Caudate nucleus (tissue), 63 donors: ENCODE measurements at places on chromosomes 7 and 10.

GRCh38 chr7:77434570-77435275, 18.6 kb upstream of the GSAP start:
- DNase-seq = no peak

GRCh38 chr7:6198689-6199595, 73.5 kb downstream of the CYTH3 start:
- DNase-seq = no peak

GRCh38 chr7:137838706-137839315, 8.0 kb downstream of the DGKI start:
- DNase-seq = no peak

DNA sequence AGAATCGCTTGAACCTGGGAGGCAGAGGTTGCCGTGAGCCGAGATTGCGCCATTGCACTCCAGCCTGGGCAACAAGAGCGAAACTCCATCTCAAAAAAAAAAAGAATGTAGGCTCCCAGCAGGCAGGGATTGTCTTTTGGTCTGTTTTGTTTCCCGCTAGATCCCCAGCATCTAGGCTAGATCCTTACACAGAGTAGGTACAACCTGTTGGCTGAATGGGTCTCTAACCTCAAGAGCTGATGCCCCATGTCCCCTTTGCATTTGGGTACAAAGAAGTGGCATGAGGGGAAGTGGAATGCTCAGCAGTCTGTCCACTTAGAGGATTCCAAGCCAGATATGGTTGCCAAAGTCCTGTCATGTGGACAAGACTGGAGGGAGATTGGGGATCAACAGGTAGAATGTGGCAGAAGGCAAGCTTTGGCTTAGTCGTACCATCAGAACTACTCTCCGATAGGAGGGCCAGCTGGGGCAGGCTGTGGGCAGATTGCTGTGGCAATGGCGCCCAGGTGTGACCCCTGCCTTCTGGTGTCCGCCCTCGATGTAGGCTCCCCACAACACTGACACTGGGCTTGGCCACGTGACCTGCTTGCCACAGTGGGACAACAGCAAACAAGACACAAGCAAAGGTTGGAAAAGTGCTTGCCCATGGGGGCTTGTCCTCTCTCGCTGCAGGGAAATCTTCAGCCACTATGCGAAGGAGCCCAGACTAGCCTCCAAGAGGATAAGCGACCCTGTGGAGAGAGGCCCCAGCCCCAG, 21.4 kb downstream of the LEP start:
- DNase-seq = no peak
